ENCODE measurements at places on chromosomes 13 and 19.

- no peak for DNase-seq
Observed at GRCh38 chr13:102900193-102900608, 54.4 kb downstream of the ERCC5 start.

DNA sequence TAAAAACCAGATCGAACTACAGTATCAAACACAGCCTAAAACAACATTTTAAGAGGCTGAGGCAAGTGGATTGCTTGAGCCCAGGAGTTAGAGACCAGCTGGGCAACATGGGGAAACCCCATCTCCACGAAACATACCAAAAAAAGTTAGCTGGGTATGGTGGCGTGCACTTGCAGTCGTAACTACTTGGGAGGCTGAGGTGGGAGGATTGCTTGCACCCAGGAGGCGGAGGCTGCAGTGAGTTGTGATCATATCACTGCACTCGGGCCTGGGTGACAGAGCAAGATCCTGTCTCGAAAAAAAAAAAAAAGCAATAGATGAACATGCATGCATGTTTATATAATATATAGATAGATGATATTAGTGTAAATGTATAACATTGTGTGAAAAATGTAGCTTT is 5.2 kb upstream of the MRPS31 start:
- DNase-seq = no peak

DNA sequence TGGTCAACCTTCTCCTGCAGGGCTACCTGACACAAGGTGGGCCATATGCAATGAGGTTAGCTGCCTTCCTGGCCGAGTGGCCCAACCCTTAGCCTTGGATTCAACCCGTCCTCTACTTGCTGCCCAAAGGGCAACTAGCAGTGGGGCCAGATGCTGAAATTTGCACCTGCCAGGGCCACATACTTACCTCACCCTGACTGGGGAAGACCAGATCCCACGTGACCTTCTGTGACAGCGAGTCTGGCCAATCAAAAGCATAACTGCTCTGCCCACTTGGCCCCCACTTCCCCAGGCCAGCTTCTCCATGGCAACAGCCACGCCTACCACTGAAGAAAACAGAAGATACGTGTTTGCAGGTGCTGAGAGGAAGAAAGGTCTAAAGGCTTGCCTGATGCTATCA is 10.9 kb downstream of the PEG3 start:
- DNase-seq = no peak

GRCh38 chr13:44300895-44301638 is 72.6 kb upstream of the SERP2 start:
- no peak for DNase-seq

DNA sequence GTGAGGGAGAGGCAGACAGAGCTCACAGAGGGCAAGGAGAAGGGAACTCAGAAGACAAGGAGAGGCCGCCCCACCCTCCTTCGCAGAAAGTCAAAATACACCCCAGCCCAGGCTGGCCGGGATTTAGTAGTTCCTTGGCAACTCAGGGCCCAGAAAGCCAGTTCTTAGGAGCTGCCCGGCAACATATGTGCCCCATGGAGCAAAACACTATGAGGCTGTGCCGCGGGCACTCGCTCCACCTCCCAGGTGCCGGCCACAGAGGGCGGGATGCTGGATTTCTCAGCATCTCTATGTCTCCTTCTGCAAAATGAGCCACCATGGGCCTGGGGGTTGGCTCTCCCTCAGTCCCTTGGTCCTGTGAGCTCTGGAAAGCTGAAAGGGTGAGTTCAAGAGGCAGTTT is 93.8 kb upstream of the CACNA1A start:
- DNase-seq = no peak

GRCh38 chr13:19172007-19172646 is 9.5 kb downstream of the TUBA3C start:
- no peak for DNase-seq

DNA sequence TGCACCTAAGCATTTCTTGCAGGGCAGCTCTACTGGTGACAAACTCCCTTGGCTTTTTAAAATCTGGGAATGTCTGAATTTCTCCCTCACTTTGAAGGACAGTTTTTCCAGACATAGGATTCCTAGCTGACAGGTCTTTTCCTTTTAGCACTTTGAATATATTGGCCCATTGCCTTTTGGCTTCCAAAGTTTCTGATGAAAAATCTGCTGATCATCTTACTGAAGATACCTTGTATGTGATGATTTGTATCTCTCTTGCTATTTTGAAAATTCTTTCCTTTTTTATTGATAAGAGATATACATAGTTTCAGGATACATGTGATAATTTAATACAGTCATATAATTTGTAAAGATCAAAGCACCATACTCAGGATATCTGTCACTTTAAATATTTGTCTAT is 211.1 kb downstream of the ZIC5 start:
- DNase-seq = no peak

DNA sequence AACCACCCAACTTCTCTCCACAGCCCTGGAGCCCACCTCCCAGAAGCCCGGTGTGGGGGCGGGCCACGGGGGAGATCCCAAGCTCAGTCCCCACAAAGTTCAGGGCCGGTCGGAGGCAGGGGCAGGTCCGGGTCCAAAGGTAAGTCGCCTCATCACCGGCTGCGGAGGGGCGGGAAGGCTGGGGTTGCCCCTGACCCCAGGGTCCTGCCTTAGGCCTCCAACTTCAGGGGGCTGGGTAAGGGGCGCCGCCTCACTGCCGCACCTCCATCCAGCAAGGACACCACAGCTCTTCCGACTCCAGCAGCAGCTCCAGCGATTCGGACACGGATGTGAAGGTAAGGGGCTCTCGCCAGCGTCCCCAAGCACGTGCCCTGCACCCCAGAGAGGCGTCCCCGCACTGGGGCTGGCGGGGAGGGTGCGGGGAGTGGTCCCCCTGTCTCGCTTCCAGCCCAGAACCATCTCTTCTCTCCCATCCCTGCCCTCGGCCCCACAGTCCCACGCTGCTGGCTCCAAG is 358 bp downstream of the C19orf33 start:
- DNase-seq = no peak

DNA sequence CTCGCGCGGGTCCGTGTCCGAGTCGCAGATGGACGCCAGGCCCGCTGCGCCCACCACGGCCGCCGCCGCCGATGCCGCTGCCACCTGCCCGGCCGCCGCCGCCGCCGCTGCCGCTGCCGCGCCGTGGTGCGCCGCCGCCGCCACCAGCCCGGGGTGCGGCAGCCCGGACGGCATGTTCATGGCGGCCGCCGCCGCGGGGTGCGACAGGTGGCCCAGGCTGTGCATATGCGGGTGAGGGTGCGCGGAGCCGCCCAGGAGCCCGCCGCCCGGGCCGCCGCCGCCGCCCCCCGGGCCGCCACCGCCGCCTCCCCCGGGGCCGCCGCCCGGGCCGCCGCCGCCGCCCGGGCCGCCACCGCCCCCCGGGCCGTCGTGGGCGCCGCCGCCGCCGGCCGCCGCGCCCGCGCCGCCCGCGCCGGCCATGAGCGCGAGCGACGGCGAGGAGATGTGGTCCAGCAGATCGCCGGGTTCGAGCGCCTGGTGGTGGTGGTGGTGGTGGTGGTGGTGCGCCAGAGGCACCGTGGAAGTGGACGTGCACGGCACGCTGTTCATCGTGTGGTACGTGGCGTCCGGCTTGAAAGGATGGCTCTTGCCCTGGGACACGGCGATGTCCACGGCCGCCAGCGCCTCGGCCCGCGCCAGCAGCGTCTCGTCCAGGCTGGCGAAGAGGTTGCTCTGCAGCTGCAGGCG is 1.3 kb downstream of the POU4F1 start:
- DNase-seq = no peak

DNA sequence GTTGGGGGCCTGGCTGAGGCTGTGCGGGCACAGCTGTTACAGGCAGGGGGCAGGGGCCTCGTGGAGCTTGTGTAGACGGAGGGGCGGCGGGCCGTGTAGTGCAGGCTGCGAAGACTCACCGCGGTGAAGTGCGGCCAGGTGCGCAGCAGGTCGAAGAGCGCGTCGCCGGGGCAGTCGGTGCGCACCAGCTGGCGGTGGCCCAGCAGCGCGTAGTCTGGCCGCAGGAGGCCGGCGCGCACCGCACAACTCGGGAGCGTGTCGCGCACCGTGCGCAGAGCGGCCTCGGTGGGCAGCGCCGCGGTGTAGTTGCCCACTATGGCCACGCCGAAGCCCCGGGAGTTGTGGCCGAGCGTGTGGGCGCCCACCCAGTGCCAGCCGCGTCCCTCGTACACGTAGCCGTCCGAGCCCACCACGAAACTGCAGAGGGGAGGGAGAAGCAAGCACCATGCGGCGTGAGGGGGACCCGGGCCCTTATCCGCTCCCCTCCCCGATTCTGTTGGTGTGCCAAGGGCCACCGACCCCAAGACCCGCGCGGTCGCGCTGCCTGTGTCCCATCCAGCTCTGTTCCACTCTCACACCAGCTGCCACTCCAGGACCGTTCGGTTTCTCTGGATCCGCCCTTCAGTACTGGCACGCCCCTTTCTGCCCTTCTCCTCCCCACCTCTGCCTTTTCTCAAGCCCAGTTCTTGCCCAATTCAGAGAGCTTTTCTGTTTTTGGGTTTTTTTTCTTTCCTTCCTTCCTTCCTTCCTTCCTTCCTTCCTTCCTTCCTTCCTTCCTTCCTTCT is 5.4 kb upstream of the RASAL3 start:
- no peak for DNase-seq

DNA sequence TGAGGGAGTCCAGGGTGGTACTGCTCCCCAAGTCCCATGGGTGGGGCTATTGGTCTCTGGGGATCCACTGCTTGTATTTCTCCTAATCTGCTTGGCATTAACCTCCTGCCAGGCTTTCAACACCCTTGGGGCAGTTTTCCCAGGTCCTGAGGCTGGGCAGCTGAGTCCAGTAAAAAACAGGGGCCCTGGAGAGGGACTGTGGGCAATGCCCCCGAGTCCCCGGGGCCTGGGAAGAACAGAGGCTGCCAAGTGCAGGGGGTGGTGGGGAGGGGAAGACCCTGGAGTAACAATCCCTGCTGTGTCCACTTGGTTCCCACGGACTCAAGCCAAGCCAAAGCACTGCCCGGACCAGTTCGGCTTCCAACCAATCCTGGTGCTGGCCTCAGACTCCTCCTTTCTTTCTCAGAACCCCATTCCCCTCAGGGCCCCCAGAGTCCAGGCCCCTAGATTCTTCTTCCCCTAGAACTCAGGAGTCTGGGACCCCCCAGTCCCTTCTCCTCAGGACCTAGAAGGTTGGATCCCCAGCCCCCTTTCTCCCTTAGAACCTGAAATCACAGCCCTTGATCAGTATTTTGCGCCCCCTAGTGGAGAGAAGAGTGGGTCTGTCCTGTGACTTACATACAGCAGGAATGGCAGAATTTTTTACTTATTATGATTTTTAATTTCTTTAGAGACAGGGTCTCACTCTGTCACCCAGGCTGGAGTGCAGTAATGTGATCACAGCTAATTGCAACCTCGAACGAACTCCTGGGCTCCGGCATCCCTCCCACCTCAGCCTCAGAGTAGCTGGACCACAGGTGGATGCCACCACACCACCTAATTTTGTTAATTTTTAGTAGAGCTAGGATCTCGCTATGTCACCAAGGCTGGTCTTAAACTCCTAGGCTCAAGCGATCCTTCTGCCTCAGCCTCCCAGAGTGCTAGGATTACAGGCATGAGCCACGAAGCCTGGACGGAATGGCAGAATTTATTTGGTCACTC is 3.7 kb upstream of the CLPTM1 start:
- DNase-seq = peak; percentile 68

GRCh38 chr13:43514311-43514710 is 272.5 kb downstream of the ENOX1 start:
- DNase-seq = no peak

DNA sequence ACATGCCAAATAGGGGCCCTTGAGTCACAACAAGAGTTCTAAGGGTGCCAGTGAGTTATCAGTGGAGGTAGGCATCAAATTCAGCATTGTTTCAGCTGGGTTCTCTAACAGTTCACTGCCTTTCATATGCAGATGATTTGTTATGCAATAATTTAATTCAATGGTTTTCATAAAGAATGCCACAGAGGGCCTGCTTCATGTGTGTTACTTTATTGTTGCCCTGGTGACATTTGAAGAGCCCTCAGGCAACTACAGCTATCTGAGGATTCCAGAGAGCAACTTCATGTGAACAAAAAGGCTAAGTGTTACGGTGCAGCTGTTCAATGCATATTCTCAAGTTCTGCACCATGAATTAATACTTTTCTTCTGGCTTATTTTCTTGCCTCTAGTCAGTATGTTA is 43.1 kb upstream of the STARD13 start:
- DNase-seq = no peak

GRCh38 chr13:89205856-89206520 is 1534.8 kb downstream of the SLITRK5 start:
- DNase-seq = no peak

DNA sequence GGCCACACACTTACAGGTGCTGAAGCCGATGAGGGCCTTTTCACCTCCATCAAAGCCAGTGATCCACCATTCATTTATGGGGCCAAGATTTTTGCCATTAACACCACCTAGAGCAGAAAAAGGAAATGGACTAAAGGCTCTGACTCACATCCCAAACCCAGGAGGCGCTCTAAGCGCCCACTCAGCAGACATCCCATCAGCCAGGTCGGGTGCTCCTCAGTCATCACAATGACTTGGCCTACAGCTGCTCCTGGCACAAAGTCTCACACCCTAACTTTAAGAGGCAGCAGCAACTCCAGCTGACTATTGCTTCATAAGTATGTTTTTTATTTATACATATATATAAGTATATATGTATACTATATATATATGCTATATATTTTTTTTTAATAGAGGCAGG is 36.1 kb upstream of the EIF3G start:
- DNase-seq = no peak

DNA sequence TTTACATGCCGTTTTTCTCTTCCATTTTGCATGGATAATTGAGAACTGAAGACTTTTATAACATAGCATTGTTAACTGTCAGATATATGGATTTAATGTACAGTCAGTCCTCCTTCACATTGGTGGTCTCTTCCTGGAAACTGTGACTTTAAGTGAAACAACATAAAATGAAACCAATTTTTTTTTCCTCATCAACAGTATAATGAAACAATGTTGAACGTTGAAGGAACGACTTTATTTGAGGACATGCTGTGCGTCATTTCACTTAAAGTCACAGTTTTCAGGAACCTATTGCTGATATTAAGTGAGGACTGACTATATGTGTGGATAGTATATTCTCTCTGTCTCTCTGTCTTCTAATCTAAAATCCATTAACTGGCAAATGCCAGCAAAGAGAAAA is 54.8 kb downstream of the COG3 start:
- DNase-seq = no peak

GRCh38 chr13:30984620-30985019 is 52.2 kb downstream of the TEX26 start:
- DNase-seq = no peak

GRCh38 chr13:99442273-99442895 is 58.9 kb upstream of the TM9SF2 start:
- DNase-seq = no peak

DNA sequence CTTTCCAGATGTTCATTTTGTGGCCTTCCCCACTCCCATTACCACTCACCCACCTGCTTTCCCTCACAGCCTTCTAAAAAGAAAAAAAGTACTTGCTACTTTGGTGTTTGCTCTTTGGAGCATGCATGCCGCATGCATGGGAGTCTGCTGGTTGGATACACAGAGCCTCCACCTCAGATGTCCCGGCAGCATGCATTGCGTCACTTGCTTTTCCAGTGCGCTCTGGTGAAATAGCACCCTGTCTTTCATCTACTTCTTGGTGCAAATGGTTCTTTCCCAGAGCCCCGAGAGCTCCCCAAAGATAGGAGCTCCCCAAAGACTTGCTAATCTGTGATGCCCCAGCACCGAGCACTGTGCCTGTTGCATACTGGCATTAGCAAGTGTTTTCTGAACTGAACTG is 333.2 kb upstream of the ZNF507 start:
- no peak for DNase-seq

GRCh38 chr13:41995946-41996345 is 35.0 kb upstream of the VWA8 start:
- DNase-seq = no peak

Data from NCI-H1105 (cell line).